NCI-H1092 treated with DMSO at 0.1 percent for 48 hours (cell line): ENCODE measurements at places on chromosomes 16 and 17.

GRCh38 chr17:33292981-33293867, at the start of gene ASIC2:
ASIC2 (minus strand) TSS chr17:33293295.
- peak; percentile 39 for DNase-seq

- DNase-seq: no peak
These were observed 16.6 kb downstream of the CTU2 start for GRCh38 chr16:88722784-88723506.

GRCh38 chr16:51200793-51201192, 49.7 kb upstream of the SALL1 start:
- no peak for DNase-seq

GRCh38 chr16:79191933-79192332, 408.6 kb downstream of the MAF start:
- DNase-seq: no peak

DNA sequence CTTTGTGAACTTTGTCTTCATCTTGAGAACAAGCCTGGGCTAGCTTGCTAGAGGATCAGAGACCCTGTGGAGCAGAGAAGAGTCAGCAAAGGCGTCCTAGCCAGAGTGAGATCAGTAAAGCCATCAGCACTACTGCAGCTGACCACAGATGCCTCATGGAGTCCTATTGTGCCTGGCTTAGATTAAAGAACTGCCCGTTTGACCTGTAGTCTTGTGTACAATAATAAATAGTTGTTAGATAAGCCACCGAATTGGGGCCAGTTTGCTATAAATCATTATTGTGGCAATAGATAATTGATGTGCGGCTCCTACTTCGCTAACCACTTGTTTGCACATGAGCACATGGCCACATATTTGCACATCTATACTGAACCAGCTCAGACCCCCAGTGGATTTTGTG, 103.0 kb downstream of the CYLD start:
- DNase-seq: no peak

DNA sequence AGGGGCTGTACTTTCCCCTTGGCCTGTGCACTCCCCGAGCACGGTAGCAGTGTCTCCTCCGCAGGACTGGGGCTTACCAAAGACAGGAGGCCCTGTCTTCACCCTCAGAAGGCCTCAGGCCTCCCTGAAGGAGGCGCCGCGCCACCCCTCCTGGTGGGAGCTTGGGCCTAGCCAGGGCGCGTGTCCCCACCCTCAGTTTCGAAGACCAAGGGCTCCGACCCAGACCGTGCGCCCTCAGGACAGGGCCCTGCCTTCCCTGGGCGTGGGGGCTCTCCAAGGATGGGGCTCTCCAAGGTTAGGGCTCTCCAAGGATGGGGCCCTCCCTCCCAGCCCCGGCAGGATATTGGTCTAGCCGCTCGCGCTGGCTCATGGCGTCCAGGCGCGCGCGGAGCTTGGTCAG, 11.8 kb downstream of the PLCD3 start:
- no peak for DNase-seq

- DNase-seq: no peak
These were observed 21.6 kb downstream of the TK2 start for GRCh38 chr16:66528294-66528693.

GRCh38 chr17:37818689-37819088, 73.8 kb upstream of the HNF1B start:
- peak; percentile 14 for DNase-seq

GRCh38 chr17:44935116-44935515, 12.5 kb downstream of the KIF18B start:
- no peak for DNase-seq

DNA sequence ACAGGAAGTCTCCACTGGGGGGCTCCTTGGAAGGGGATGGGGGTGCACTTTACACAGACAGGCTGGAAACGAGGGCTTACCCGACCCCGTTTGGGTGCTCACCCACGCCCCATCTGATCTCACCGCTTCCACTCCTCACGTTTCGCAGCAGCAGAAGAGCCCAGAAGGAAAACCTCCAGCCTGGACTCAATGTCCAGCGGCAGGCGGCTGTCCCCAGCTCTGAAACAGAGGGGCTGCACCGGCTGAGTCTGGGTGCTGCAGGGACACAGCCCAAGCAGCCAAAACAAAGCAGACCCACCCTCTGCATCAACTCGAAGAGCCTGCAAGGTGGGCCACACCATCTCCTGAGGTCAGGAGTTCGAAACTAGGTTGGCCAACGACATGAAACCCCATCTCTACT, 3.9 kb downstream of the MEAK7 start:
- DNase-seq: no peak

GRCh38 chr16:1674306-1674705, 3.8 kb upstream of the JPT2 start:
- no peak for DNase-seq

GRCh38 chr16:668519-669171, 713 bp downstream of the RHOT2 start:
- DNase-seq: no peak

DNA sequence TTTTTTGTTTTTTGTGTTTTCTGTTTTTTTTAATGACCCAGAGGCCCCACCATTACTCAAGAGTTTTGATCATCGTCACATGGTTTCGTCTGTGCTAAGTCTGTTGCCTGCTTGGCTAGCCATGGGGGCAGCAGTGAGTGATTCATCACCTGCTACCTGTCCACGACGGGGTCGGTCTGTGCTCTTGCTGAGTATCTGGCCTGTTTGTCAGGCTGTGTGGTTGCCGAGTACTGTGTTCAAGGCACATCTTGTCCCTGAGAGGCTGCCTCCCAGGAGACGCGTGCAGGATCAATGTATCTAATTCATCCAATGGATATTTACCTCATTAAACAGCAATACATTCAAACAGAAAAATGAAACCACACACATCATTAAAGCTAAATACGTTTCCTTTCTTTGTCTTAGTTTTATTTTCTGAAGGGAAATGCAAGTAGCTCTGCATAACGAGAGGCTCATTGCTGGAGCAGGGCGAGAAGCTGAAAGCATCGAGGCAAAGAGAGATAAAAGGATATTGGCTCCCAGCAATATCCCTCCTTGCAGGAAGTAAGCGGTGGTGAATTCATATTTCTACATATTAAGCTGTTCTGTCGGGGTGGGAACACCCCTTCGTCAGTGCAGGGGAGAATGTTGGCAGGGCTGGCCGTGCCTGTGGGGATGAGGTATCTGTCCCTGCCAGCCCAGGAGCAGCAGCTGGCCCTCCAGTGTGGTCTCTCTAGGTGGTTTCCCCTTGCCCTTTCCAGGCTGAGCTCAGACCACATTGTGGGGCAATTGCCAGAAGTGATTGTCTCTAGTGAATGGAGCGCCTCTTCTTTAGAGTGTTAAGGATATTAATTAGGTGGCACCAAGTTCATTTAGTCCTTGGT, 166.2 kb upstream of the ASIC2 start:
- DNase-seq: no peak

- DNase-seq: peak; percentile 53
These were observed 76.1 kb downstream of the RAI1 start for GRCh38 chr17:17757391-17757791.

DNA sequence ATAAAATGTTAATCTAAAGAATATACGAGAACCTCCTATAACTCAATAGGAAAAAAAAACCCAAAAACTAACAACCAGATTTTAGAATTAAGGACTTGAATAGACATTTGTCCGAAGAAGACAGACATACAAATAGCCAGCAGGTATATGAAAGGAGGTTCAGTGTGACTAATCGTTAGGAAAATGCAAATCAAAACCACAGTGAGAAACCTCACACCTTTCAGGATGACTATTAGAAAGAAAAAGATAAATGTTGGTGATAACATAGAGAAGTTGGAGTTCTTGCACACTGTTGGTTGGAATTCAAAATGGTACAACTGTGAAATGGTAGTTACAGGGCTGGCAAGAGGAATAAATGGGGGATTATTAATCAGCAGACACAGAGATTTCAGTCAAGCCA, 339.0 kb downstream of the TMEM114 start:
- no peak for DNase-seq

GRCh38 chr16:67035364-67035763, 6.4 kb downstream of the CBFB start:
- DNase-seq: no peak

- no peak for DNase-seq
These were observed 62.9 kb downstream of the SMPD3 start for GRCh38 chr16:68385371-68385770.

- no peak for DNase-seq
These were observed 679 bp upstream of the PSKH1 start for GRCh38 chr16:67892375-67892774.

- DNase-seq: no peak
These were observed 15.5 kb downstream of the ARSG start for GRCh38 chr17:68306819-68307218.

GRCh38 chr17:38619451-38619795, 13.7 kb upstream of the SRCIN1 start:
- no peak for DNase-seq

- peak; percentile 52 for DNase-seq
These were observed 80.0 kb upstream of the NKD1 start for GRCh38 chr16:50467943-50468748.

DNA sequence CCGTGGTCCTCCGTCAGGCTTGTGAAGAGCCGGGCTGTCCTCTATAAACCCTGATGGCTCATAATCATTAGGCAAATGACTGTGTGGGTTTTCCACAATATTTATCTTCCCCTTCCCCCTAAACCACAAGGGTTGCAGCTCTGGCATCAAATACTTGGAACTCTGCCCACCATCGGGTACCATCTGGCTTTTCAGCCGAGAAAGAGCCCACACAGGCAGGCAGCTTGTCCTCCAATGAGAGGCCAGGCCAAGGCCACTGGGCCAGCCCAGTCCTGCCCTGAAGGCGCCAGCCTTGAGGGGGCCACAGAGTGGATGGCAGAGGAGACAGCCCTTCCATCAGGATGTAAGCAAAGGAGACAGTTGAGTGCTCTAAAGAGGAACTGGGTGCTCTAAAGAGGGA, 31.8 kb upstream of the NAT9 start:
- peak; percentile 23 for DNase-seq

- no peak for DNase-seq
These were observed 24.5 kb downstream of the UNK start for GRCh38 chr17:75808905-75809621.

GRCh38 chr17:37605813-37606505, 3.3 kb downstream of the SYNRG start:
- DNase-seq: no peak

- no peak for DNase-seq
These were observed 137.9 kb upstream of the HS3ST4 start for GRCh38 chr16:25553711-25554436.

- DNase-seq: no peak
These were observed 10.7 kb downstream of the MYH4 start for GRCh38 chr17:10458701-10459100.

- DNase-seq: no peak
These were observed 3.0 kb downstream of the CDH1 start for GRCh38 chr16:68739964-68740627.
